Globus pallidus (tissue), 1 donor: ENCODE measurements at places on chromosomes 2 and 18.

DNA sequence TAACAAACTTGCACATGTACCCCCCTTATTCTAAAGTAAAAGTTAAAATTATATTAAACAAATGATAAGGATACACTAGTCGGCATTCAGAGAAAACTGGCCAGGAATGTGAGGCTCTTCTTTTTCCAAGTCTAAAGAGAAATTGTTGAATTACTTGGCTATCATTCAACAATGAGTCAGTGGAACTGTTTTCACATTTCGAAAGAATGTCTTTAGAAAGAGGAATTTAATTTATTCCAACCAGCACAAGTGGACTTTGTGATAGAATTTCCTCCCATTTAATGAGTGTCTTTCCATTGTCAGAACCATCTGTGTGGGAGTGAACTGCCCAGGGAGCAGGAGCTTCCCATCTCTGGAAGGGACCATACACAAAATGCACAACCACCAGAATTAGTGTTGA, 792.2 kb downstream of the EPHA4 start:
- DNase-seq, result peak; percentile 53

DNA sequence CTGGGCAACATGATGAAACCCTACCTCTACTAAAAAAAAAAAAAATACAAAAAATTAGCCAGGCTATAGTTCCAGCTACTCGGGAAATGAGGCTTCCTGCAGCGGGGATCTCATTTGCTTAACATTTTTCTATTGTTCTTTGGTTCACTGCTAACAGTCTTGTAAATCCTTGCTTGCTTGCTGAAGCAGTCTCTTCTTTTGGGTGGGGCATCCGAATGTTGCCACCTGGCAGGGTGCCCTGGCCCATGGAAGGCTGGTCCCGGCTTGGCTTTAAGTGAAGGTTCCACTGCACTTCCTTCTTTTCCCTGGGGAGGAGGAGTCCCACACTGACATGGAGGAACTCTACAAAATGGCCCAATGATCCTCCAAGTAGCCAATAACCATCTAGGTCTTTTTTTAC, 6.0 kb upstream of the ANKRD29 start:
- DNase-seq, result no peak

DNA sequence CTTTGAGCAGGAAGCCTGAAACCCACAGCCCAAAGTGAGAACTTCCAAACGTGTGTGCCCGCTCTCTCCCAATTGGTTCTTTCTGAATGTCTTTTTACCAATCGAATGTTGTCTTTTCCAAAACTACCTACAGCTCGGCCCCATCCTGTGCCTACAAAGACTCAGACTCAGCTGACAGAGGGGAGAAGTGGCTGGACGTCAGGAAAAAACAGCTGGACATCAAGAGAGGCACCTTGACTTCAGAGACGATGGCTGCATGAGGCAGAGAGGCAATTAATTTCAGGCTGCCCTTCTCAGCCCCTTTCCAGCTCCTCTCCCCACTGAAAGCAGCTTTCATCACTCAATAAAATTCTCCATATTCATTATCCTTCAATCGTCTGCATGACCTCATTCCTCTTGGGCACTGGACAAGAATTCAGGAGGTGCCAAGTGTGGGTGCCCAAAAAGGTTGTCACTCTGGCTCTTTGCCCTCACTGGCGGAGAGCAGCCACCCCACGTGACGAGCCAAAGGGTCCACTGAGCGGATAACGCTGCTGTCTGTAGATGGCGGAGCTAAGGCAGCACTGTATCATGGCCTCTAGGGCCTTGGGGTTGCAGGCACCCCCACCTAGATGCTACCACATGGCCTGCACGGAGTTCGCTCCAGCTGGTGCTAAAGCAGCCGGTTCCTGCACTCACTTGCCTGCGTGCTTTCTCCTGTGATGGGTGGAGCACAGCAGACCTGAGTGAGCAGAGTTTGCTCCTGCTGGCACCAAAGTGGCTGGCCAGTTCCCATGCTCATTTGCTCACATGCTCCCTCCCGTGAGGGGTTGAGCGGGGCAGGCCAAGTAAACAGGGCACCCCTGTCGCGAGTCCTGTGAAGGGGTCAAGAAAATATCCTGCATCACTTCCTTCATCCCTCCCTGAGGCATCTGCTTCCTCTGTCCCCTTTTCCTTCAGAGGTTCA, 37.9 kb downstream of the FAM210A start:
- DNase-seq, result no peak

DNA sequence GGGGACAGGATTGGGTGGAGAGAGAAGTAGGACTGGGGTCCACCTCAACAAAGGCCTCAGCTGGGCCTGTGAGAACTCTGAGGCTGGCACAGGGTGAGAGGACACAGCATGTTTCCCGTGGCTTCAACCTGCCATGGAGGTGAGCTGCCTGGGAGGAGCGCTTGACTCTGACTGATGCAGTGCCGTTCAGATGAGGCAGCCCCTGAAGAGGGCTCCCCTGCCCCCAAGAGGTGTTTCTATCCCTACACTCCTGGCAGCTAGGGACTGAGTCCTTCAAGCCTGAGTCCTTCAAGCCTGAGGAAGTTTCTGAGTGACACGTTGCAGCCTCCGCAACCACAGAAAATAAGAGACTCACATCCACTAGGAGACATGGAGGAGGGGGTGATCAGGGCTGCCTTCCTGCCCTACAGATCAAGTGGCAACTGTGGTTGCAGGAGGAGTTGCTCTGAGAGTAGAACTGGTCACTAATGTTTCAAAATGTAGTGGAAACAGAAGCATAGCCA, 49.6 kb upstream of the TMEM177 start:
- DNase-seq, result no peak

DNA sequence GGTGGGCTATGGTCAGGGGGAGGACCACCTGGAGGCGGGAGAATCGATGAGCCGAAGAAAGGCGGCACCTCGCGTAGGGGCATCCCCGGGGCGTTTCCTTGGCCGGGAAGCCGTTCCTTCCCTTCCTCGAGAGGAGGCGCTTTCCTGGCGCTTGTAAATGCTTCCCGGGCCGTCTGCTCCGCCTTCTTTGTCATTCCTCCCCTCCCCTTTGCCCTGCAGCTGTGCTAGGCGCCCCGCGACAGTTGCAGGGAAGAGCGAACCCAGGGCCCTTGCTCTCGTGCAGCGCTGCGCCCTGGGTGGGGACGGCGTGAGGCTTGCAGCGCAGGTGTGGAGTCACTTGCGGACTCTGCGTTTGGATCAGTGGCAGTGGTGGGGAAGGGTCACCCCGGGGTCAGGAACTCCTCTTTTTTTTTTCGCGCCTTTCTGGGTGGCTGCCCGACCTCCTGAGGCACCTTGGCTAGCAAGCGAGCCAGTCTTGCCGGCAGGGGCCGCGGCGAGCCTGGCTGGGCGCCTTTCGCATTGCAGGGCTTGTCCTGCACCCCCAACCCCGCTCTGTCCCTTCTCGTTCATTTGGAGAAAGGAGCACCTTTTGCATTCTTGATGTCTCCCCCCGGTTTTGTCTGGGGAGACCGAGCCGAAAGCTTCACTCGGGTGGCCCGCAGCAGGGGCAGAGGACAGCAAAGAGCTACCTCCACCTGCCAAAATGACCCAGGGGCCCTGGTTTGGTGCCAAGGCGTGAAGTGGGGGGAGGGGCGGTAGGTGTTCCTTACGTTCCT, 858 bp downstream of the KCNS3 start:
- peak; percentile 45 for DNase-seq

DNA sequence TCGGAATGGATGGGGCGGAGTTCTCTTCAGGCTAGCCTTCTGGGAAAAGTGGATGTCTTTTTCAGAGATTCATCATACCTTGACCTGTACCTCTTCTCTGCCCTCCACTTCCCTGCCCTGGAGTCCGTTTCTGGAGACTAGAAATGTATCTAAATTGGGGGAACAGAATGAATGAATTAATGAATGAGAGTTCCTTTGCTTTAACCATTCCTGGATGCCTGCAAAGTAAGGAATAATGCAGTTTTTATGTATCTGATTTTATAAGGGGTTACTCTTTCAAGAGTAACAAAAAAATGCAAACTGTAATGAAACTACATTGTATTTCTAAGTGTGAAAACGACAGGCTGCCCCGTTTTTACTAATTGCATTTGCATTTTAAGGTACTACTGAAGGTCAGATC, 2.0 kb downstream of the SOWAHC start:
- DNase-seq, result no peak

DNA sequence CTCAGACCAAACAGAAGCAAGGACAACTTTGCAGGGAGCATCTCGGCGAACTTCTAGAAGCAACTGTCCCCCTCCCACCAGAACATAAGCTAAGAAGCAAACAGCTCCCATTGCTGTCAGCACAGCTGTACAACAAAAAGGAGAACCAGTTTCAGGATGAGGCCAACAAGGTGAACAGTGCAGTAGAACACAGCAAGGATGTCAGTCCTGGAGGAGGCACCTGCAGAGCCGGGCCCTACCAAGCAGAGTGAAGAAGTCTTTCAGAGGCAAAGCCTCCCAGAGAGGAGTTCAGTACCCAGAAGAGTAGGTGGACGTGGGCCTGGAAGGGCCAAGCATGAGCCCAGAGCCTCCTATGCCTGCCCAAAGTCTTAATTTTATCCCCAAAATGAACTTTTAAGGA, 1.0 kb downstream of the PASK start:
- no peak for DNase-seq

- no peak for DNase-seq
These were observed 75.3 kb upstream of the CHN1 start for GRCh38 chr2:175080479-175080878.

DNA sequence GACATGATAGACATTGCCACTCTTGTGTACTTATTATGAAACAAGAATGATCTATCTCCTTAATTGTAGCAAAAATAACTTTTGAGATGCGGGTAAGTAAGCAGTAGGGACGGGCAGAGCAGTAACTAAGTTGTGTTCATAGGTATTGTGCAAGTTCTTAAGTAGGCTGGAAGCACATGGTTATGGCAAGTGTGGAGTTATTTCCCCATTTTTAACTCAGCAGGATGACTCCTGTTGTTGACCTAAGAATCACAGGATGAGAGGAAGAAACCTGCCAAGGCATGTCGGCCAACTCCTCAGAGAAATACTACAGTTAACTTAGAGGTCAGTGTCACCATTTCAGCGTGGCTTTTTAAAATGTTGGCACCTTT, 51.1 kb upstream of the FN1 start:
- no peak for DNase-seq

GRCh38 chr18:22742409-22742808, 190.7 kb upstream of the RBBP8 start:
- DNase-seq, result no peak

DNA sequence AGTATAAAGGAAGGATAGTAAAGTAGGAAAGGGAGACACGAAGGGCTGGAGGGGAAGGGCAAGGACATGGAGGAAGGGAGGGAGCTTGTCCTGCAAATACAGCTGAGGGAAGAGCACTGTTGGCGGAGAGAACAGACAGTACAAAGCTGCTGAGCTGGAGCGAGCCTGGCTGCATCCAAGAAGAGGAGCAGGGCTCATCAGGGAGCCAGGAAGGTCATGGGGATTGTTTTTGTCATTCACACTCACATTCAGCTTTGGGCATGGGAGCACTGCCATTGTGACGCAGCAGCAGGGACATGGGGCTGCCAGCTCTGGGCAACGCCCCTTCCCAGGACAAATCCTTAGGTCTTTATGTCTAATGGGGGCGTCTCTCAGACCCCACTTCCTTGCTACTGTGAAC, 125.1 kb downstream of the COPS8 start:
- DNase-seq, result no peak

DNA sequence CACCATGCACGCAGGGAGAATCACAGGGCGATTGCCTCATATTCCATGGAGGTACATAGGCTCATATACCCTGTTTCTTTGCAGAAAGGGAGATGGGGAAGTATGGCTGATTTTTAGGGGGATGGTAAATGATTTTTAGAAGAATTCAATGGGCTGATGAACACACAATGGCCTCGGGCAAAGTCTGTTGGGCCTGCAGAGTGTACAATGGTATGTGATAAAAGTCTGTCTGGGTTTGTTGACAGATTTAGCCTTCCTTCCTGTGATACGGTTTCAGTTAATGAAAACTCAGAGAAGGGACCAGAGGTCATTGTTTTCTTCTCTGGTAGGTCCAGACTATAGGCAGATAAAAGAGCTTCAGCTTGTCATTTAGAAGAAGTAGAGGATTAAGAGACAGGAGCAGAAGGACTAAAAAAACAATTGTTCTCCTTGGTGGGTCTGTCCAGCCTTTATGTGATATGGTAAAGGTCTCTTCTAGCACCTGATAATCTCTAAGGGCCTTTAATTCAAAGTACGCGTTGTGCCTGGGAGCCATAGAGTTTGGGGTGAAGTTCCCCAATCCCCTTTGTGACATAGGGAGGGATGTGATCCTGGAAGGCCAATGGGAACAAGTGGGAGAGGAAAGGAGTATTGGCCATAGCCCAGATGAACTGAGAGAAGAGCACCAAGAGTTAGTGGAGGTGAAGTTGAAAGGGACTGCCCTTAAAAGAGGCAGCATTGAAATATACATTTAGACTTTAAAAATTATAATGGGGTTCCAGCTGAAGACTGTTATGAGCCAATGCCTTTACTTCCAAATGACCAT, 107.5 kb upstream of the SERPINE2 start:
- DNase-seq, result no peak

DNA sequence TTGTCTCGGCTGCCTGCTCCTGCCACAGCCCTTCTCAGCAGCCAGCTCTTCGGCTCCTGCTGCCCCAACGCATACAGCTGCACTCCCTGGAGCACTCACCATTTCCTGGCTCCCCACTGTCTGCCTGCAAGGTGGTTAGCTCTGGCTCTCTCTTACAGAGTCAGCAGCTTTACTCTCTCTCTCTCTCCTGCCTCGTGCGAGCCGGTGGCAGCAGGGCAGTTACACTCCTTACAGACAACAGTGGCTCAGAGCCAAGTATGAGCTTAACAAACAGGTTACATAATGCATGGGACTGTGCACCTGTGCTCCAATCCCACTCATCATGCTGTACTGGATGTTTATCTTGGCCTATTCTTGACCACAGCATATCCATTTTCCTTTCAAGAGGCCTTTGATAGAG, 47.4 kb upstream of the DNAJC10 start:
- no peak for DNase-seq

- no peak for DNase-seq
These were observed 1.9 kb downstream of the USP37 start for GRCh38 chr2:218566296-218566695.

DNA sequence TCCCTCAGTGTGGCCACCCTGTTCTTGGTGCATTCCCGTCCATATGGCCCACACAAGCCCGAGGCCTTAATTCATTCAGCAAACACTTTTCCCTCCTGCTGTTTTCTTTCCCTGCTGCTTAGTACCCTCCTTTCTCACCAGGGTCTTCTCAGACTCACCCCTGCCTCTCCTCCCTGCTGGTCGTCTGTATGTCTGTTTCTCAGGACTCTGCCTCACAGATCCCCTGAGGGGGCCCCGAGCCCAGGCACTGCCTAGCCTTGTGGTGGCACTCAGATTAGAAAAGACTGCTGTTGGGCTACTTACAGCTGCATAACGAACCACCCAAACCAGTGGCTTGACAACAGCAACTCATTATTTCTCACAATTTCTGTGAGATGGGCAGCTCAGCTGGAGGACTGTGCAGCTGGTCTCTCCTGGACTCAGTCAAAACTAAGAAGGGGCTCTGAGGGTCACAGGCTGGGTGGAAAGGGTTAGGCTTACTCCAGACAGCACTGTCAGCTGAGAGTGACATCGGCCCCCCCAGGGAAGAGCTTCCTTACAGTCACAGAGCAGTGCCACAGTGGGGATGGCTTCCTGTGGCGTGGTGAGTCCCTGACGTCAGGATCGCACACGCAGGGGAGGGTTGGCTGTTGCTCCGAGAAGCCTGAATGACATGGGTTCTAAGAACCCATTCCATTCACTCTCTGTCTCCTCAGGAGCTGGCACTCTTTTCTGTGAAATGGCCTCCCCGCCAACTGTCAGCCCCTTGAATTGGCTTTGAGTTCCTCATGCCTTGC, 139.0 kb downstream of the UXS1 start:
- no peak for DNase-seq

- DNase-seq, result no peak
These were observed 791.1 kb upstream of the SOX11 start for GRCh38 chr2:4900861-4901770.
